ENCODE measurements at places on chromosomes 12 and 14.

DNA sequence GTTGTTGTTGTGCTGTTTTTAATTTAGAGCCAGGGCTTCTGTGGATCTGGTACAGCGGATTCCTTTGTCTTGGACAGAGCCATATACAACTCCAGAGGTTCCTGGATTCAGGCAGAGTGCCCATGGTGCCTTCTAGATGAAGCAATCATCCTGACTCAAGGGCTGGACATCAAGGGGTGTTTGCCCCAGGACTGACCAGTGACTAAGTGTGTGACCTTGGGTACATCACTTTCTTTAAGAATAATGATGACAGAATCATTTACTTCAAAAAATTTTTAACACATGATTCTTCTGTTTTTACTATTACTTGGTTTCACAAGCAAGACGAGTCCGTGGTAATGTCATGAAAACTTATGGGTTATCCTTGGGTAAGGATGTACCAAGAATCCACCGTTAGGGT is 397.3 kb downstream of the ZFP36L1 start:
- no peak for DNase-seq

- peak; percentile 31 for DNase-seq
Measured at GRCh38 chr14:74647061-74647677, 35.1 kb upstream of the LTBP2 start.

GRCh38 chr12:51907856-51908425 is 637 bp downstream of the ACVRL1 start:
- no peak for DNase-seq

- DNase-seq, result peak; percentile 23
Measured at GRCh38 chr14:31842899-31843298, 234.2 kb upstream of the ARHGAP5 start.

GRCh38 chr12:69985656-69986055 is 160.6 kb downstream of the MYRFL start:
- peak; percentile 53 for DNase-seq

- DNase-seq, result peak; percentile 88
Measured at GRCh38 chr12:92324849-92325500, 179.3 kb upstream of the BTG1 start.

DNA sequence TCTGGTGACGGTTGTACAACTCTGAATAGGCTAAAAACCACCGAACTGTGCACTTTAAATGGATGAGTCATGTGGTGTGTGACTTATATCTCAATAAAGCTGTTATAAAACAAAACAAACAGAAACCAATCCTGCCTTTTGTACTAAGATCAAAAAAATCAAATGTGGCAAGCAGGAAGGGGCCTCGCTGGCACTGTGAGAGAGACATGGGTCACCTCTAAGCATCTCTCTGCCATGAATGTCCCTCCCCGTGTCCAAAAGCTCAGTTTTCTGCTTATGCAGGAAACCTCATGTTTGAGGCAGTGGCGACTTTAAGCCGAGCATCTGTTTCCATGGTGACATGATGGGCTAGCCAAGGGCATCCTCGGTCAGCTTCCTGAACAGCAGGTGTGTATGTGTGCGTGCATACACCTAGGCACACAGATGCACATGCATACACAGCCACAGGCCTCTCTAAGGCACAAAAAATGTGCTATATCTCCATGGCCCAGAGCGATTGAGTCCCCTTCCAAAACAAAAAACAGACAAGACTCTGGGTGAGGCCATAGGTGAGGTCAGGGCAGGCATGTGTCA is 44.4 kb downstream of the ARL6IP4 start:
- DNase-seq, result no peak

DNA sequence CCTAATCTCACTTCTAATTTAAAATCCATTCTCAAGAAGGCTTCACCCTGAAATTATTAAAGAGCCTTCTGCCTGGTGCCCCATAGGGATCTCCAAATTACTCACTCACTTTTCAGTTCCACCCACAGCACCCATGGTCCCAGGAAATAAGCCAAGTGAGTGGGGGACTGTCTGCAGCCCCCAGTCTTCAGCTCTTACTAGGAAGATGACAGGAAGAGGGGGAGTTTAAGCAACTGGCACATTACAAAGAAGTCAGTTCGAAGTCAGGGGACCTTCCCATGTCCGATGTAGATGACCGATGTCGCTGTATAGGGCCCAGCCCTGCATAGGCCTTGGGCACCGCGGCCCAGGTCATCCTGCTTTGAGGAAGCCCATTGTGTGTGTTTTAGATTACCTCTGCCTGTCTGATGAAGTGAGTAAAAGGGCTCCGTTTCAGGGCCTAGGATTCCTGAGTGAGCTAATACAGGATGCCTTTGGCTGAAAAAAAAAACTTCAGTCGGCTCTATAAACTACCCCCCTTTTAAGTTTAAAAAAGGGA is 1.9 kb downstream of the ACTN1 start:
- no peak for DNase-seq

GRCh38 chr14:22563987-22564386 is 25.0 kb downstream of the DAD1 start:
- no peak for DNase-seq

GRCh38 chr12:71214511-71215285 is 56.9 kb upstream of the TSPAN8 start:
- DNase-seq, result no peak

DNA sequence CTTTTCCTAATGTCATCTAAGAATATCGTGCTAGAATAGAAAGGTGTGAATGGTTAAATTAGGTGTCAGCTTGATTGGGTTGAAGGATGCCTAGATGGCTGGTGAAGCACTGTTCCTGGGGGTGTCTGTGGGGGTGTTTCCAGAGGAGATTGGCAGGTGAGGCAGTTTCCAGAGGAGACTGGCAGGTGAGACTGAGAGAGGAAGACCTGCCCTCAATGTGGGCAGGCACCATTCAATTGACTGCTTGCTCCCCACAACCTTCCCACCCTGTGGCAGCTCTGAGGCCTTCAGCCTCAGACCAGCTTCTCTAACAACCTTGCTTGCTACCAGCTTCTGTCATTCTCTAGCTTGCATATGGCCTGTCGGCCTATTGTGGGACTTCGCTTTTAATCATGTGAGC is 9.2 kb downstream of the RNASE9 start:
- DNase-seq, result no peak

DNA sequence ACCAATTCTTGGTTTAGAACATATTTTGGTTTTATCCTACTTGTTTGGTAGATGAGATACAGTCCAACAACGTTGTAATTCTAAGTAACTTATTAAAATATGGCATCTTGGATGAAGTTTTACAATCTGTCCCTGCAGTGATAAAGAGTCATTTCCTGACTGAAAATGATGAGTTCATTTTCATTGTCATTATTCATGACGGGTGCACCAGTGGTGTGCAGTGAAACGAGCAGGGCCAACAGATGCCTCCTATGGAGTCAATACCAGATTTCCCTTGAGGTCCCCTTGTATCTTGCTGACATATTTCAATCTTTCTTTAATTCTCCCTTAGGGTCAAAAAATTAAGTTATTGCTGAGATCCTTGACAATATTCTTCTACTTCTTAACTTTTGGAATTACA is 438.5 kb downstream of the LRIG3 start:
- DNase-seq, result no peak

- peak; percentile 57 for DNase-seq
Measured at GRCh38 chr12:109147954-109148353, 31.6 kb downstream of the ACACB start.

DNA sequence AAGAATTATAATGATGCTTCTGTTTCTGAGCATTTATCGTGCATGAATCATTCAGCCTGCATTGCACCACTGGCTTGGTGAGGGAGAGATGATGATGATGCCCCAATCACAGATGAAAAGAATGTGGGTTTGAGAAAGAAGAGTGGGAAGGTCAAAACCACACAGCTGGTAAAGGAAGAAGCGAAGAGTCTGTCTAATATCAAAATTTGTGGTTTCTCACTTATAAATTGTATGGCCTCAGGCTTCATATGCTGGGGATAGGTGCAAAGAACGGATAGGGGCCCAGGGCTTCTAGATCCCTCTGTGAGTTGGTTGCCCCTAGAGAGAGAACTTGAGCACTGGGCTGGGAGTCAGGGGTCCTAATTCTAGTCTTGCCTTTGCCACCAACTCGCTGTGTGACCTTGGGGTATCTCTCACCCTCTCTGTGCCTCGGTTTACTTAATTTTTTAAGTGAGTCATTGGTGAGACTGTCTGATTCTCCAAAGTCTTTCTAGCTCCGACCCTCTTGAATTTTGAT is 2.2 kb downstream of the OASL start:
- no peak for DNase-seq

DNA sequence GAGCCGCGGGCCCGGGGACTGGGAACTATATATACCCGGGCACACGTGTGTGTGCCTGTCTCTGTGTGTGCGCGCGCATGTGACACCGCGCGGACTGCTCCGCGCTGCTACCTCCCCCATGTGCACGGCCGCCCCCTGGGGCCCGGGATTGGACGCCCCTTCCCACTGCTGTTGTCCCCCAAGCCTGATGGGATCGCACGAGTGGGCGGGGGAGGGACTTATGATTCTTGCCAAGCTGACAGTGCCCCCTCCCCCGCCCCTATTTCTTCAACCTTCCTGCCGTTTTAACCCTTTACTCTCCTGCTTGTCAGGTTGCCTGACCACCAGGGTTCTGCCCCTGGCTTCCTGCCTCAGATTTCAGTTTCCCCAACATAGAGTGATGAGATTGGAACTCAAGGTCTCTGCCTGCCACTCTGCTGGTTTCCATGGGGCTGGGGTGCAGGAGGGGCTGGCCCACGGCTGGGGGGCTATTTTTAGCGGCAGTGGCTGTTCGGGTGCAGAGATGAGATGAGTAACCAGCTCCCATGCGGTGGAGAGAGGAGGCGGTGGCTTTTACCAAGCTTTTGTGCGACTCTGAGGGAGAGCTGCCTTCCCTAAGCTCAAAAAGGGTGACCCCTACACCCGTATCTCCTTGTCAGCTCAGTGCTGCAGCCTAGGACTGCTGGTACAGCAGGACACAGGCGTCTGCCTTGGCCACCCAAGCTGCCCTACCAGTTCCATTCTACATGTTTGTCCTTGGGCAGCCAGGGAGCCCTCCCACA is at the start of gene DDN:
Gene DDN, minus strand, starts transcription at position 5 of the 761 bp plus-strand sequence. CDS start 88 bp downstream, outside the sequence.
- DNase-seq, result peak; percentile 98

DNA sequence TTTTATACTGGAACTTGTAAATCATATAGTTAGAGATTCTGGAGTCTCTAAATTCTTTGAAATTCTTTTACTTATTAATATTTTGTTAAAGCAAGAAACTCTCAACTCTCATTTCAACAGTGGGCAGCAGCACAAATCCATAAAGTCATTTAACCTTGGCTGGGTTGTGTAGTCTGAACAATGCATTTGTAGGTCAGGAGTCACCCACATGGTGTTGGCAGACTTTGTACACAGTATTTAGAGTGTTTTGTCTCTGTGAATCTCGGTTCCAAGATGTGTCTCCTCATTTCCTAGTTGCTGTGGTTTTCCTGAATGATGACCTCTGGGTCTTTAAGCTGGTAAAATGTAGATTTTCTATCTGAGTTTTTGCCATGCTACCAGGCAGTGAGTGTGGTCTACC is 20.8 kb upstream of the STRAP start:
- DNase-seq, result no peak

DNA sequence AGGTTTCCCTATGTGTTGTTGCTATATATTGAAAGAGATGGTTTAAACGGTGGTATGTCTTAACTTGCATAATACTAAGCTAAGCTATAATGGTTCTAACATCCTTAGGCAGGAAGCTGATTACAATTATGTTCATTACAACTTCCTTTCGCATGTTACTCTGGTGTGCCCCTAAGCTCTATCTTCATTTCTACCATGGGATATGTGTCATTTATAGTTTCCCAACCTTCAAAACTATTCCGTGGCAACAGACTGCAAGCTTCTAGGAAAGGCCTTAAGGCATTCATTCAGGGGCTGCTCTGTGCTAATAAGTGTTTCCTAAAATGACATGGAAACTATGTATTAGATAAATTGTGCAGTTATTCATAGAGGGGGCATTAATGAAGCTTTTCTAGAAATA is 294.6 kb downstream of the GXYLT1 start:
- no peak for DNase-seq

GRCh38 chr12:93684716-93685115 is 7.5 kb downstream of the CRADD start:
- DNase-seq, result no peak

DNA sequence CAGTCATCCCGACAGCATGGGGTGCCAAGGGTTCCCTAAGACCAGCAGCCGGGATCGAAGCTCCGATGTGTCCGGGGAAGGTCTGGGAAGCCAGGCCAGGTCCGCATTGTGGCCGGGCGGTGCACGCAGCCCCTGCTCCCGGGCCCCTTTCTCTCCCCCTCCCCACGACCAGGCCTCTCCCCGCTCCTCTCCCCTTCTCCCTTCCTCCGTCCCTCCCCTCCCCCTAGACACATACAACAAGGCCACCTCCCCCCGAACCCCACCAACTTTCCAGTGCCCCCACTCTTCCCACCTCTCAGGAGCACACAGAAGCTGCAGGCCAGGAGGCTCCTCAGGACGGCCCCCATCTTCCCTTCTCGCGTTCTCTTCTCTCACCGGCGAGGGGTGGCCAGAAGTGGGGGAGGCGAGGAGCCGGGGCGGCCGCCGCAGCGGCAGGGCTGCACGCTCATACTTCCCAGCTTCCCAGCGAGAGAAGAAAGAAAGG is 413 bp downstream of the LRP6 start:
- DNase-seq, result peak; percentile 75

DNA sequence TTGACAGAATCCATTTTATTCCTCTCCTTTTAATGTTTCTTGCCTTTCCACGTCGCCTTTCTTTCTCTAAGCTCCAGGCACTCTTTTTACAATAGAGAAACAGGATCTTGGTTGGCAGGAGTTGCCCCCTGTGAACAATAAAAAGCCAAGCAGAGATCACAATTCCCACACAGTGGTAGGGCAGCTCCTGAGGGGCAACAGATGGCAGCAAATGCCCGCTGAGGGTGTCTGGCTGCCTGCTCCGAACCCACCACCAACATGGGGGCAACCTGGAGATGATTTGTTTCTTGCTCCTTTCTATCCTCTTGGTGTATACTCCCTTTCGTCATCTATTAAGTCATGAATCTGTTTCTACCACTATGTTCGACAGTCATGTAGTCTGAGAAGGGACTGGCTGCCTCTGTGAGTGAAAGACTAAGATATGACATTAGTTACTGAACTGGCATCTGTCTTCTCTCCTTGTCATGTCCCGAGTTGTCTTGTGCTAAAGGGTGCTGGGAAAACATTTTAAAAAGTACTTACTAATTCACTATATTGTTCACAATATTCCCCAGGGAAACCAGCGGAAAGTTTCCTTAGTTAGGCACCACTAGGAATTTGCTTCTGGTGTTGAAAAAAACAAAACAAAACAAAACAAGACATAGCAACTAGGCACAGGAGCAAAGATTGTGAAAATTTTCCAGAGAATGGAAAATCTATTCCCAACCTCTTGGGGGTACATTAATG is 170.1 kb downstream of the STXBP6 start:
- no peak for DNase-seq

- no peak for DNase-seq
Measured at GRCh38 chr14:94562022-94562421, 780 bp downstream of the SERPINA4 start.

DNA sequence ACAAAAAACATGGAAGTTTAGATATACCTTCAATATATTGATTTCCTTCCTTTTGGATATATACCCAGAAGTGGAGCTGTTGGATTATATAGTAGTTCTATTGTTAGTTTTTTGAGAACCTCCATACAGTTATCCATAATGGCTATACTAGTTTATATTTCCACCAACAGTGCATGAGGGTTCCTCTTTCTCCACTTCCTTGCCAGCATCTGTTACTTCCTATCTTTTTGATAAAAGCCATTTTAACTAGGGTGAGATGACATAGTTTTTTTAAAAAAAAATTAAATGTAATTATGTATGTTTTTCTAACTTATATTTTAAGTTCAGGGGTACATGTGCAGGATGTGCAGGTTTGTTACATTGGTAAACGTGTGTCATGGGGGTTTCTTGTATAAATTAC is 10.0 kb upstream of the SLC38A4 start:
- DNase-seq, result no peak

- DNase-seq, result no peak
Measured at GRCh38 chr12:124617615-124618014, 50.2 kb upstream of the NCOR2 start.

Measured in NCI-H82 (cell line).